ENCODE measurements at places on chromosomes 3 and 15.

GRCh38 chr3:152466784-152467183 lies 198.1 kb downstream of the MBNL1 start:
- DNase-seq, result no peak

- no peak for DNase-seq
Observed at GRCh38 chr3:134833453-134834163, 38.5 kb downstream of the EPHB1 start.

DNA sequence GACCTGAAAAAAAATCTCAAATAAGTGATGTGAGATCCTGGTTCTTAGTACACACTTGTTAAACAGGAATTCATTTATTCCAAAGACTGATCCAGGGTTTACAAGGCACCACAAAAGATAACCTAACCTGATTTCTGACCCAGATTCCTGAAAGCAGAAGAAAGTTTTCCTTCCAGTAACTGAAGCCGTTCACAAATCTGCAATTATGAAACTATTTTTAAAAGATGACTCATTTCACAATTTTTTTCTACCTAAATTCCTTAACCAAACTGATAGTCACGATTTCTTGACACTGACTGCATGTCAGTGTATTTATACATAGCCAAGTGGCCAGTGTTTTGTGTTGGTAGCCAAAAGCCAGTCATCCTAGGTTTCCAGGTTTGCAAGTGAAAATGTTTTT lies 17.1 kb downstream of the SLC9A9 start:
- DNase-seq, result no peak

- no peak for DNase-seq
Observed at GRCh38 chr3:121431726-121432517, 113.9 kb downstream of the POLQ start.

DNA sequence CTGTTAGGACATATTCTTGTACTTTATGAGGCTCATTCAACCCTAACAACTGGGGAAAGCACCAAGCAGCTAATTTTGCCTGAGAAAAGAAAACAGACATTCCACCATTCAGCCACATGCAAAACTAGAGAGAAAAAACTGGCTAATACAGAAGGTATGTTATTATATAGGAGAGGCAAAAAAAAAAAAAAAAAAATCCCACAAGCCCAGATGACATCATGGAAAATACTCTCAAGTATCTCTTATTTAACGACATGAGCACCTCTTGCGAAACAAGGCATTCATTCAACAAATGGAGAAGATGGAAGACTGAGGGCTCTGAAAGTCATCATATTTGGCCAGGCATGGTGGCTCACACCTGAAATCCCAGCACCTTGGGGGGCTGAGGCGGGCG lies 61.5 kb downstream of the PRICKLE2 start:
- no peak for DNase-seq

DNA sequence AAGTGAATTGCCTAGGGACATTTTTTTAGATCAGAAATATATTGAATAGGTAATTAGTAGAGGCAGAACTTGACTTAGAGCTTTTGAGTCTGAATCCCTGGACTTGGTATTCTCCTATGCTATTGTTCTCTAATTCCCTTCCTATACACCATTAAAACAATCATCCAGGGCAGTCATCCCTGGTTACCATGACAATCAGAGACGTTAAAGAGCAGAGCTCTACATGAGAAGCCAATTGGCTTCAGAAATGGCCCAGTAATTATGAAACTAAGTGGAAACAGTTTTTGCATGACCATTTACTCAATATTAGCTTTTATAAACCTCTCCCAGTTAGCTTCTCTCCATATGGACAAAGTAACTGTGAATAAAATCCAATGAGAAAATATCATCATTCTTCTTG lies 182.1 kb upstream of the TP63 start:
- no peak for DNase-seq

DNA sequence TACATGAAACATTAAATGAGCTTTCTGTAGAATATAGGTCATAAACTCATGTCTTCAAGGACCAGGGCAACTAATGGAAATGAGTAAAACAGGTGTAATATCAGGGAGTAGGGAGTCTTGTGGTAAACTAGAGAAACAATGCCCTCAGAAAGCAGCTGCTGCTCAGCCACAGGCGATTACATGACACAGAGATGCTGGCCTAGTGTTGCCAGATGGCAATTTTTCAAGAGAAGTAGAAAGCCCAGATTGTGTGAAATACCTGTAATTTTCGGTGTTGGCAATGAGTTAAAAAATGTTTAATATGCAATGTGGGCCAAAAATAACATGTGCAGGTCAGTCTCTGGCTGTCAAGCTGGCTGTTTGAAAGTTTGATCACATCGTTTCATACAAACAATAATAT lies 23.4 kb downstream of the NCEH1 start:
- DNase-seq, result no peak

DNA sequence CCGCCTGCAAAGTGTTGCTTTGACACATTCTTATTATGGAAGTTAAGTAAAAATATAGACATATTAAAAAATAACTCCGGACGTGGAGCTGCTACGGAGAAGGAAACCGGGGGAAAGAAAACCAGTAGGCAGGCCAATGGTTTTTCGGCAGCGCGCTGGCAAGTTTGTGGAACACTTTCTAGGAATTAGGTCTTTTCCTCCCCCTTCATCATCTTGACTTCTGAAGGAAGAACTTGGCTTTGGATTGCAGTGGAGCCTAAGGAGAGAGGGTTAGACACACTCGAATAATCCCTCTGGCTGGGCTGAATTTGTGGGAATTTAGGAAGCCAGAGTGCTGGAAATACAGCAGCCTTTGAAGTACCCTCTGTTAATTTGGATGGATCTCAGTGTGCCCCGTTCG lies 317 bp downstream of the ROBO2 start:
- DNase-seq, result no peak

GRCh38 chr15:96052572-96053030 lies 277.9 kb upstream of the NR2F2 start:
- DNase-seq, result no peak

DNA sequence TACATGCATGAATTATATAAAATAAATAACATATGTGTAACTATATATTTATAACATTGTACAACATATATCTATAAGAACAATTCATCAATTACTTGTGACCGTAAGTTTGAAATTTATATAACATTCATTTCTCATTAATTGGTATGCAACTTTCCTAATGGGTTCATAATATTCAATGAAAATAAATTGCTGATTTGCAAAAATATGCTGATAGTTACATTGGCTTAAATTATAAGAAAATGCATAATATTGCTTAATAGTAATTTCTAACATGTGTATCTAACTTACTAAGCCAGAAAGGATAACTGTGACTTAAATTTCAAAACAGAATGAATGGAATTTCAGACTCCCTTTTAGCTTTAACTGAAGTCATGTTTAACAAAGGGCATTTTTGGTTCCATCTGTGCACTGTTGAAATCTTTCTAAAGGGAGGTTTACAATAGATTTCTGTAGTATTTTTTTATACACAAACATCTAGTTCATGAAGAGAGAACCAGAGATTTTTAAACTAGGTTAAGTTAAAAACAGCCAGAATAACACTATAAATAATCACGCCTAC lies 310.9 kb downstream of the TBC1D5 start:
- no peak for DNase-seq

DNA sequence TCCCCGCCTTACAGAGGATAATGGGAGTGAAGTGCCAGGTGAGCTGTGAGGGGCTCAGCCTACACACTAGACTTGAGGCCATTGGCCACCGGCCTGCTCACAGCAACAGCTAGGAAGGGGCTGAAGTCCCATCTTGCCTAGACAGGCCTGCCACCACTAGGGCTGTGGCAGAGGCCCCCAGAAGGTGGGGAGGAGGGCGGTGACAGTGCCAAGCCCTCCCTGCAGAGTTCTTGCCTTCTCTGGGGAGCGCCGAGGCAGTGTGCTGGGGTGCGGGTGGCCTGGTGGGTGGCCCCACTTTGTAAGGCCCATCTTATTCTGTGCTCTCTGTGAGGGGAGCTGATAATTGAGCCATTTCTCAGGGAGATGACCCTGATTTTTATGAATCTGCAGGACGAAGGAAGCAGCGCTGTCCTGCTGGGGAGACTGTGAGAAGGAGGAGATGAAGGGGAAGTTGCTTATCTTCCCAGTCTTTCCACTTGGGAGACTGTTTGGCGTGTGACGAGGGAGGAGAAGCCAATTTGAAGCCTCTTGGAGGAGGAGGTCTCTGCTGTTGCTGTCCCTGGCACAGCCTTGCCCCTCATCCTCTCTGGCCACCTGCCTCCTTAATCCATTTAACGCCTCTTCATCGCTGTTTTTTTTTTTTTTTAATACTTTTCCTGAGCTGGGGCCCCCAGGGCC lies 104.3 kb downstream of the LINGO1 start:
- no peak for DNase-seq

- DNase-seq, result no peak
Observed at GRCh38 chr3:36317915-36318314, 62.4 kb upstream of the STAC start.

DNA sequence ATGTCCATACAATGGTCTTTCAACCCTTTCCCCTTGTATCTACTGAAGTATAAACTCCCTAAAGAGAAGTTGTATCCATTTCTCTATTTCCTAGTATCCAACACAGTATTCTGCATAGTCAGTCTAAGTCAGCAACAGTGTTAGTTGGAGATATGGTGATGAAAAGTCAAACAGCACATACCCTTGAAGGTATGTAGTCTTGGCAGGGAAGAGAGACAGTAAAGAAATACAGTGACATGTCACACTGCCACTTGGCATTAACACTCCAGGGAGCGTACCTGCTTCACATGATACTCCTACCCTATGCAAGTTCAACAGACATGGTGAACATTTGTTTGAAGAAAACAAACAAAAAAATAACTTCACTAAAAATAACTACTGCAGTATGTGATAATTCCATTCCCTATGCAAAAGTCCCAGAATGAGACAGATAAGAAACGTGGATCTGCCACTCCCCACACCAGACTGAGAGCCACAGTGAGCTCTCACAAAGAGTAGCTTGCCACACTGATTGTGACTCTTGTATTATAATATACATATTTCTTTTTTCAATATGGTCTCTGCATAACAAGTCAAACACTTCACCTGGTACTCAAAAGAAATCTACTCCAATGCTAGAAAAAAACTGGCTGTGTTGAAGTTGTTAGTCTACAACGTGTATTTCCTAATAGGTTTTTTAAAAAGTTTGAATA lies 5.9 kb downstream of the PDCD10 start:
- DNase-seq, result no peak

DNA sequence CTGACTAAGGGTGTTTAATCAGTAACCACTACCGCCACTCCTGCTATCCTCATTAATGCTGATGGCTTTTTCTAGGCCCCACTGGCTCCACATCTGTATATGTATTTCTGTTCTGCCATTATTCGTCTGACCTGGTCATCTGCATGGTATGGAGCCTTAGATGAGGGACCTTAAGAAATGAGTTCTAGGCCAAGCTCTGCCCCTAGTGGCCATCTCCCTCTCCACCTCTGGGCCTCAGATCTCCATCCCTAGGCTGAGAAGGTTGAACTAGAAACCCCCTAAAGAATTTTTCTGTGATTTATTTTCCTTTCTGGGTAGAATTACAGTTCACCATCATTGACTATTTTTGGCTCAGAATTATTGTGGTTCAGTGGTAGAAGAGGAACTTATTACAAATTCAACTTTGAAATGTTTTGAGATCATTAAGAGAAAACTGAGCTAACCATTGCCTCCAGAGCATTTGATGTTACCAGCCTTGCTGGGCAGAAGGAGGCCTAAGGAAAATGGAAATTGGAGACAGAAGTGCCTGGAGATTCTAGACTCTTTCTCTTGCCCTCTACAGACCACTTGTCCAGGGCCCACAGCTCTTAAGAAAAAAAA lies 325.2 kb upstream of the NR2E3 start:
- no peak for DNase-seq

DNA sequence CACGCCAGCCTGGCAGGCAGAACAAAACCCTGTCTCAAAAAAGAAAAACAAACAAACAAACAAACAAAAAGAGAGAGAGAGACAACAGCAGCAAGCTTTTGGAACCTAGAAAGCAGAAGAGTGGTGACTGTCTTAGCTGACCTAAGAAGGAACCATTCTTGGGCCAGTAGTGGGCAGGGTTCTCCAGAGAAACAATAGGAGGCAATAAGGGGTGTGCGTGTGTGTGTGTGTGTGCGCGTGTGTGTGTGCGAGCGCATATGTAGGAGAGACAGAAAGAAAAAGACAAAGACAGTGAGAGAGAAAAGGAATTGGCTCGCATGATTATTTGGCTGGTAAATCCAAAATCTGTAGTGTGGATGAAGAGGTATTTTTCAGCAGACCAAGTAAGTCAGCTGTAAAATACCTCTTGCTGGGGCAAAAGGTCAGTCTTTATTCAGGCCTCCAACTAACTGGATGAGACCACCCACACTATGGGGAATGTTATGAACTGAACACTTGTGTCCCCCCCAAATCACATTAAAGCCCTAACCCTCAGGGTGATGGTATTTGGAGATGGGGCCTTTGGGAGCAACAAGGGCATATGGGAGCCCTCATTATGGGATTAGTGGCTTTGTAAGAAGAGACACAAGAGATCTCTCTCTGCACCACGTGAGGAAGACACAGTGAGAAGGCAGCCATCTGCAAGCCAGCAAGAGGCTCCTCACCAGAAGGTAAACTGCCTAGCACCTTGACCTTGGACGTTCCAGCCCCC lies 15.1 kb upstream of the BLM start:
- no peak for DNase-seq

DNA sequence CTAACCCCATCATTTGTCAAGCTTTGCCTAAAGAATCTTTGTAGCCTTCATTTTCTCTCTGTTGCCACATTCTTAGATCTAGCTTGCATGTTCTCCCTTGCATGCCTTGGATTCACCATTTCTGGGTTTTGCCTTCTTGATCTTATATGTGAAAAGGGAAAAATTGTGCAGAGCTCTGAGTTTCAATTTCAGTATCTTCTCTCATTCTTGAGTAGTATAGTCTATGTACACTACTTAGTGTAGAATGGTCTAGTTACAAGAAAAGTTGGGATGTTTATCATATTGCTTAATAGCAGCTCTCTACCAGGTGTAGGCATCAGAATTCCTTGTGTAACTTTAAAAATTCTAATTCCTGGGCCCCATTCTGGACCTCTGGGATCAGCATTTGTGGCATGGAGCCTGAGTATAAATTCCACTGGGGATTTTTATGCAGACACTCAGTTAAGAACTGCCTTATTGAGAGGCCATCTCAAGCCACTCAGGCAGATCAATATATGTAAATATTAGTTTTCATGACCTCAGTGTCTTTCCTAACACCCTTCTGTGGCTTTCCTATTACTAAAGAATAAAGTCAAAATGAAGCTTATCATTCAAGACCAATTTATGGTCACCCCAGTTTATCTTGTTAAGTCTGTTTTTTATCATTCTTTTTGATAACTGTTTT lies 23.4 kb downstream of the GTF2E1 start:
- DNase-seq, result no peak

- DNase-seq, result no peak
Observed at GRCh38 chr3:124993466-124993865, 58.9 kb upstream of the MUC13 start.

DNA sequence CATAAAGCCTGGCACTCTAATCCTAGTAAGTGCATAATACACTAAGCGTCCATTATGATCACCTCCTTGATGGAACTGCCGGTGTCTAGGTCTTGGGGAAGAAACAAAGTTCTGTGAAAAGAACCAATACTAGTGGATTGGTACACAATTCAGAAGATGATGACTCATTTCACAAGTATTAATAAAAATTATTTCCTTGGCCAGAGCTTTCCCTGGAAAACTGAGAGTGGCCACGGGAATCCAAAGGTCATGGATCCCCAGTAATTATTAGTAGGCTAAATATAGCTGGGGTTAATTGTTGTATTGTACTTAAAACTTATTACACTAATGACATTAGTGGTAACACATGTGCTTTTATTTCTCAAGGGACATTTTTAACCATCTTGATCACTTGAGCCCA lies 808.0 kb upstream of the NR2F2 start:
- DNase-seq, result no peak

Measured in nephron progenitor cell (in vitro differentiated cells).